ENCODE measurements at places on chromosomes 2 and 18.

- no peak for DNase-seq
These were observed 626.7 kb downstream of the BCL11A start for GRCh38 chr2:59926731-59927130.

GRCh38 chr2:53067056-53067455 is 700.5 kb upstream of the CHAC2 start:
- DNase-seq = no peak

DNA sequence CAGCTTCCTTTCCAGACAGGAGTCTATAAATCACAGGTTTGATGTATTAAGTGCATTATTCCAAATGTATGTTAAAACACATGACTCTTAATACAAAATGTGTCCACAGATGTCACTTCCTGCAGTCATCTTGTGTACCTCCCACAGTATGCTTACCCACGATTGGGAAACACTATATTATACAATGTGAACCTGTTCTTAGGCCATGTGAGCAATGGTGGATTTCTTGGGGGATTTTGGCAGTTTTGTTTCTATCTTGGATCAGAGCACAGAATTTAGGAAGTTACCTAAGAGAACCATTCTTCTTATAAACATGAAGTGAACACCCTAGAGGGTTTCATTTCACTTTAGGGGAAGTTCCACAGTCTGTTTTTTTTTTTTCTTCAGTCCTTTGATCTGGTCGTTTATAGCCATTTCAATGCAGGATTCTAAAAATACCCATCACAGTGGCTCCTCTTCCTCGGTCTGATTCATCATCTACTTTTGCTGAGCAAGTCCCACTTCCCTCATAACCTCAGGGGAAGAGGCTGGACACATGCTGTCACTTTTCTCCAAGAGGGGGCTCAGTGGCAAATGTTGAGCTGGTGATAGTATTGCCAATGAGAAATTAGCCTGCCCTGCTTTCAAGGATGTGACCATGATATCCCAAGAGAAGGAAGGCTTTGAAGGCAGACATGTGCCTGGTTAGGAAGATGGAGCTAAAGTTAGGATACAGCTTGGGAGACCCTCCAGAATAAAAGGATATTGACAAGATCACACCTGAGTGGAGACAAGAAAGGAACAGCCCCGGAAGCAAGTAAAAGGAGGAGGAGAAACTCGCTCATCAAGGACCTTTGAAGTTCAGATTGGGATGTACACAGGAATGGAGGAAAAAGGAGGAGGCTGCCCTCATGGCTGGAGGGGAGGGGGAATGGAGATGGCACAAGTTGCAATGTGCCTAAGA is 22.6 kb downstream of the PLEK start:
- DNase-seq = no peak

DNA sequence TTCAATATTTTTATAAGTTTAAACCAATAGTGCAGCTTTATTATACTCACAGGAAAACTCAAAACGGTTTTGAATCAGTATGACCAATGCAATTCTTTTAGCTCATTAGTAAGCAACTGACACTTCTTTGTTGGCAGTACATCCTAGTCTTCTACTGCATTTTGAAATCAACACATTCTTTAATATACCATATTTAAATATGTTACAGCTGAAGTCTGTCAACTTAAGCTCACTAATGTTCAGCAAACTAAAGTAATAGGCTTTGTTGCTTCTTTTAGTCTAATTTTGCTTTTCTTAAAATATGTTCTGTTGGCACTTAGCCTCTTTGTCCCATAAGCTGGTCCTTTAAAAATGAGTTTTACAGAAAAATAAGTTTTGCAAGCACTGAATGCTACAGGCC is 55.4 kb upstream of the CCBE1 start:
- DNase-seq = no peak

DNA sequence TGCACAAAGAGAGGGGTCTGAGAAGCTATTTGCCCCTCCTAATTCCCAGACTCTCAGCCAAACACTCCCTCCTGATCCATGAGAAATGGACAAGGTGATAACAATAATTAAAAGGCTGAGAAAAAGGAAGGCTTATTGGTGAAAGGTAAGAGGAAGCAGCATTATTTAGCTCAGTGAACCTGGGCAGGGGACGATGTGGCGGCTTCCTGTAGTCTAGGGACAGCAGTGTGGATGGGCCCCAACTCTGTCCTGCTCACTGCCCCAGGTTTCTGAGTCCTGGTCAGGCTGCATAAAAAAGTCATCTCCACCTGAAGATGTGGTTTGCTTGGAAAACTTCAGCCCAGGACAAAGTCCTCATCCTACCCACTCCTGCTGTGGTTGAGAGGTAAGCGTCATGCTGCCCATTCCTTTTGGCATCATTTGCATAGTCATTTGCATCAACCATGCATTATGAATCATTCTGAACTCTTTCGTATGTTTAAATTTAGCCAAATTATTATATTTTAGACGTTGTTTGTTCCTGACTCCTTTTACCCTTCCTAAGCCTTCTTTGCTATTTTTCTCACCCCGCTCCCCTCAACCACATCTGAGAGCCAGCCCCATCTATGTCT is 126.8 kb downstream of the CLIP4 start:
- DNase-seq = no peak

DNA sequence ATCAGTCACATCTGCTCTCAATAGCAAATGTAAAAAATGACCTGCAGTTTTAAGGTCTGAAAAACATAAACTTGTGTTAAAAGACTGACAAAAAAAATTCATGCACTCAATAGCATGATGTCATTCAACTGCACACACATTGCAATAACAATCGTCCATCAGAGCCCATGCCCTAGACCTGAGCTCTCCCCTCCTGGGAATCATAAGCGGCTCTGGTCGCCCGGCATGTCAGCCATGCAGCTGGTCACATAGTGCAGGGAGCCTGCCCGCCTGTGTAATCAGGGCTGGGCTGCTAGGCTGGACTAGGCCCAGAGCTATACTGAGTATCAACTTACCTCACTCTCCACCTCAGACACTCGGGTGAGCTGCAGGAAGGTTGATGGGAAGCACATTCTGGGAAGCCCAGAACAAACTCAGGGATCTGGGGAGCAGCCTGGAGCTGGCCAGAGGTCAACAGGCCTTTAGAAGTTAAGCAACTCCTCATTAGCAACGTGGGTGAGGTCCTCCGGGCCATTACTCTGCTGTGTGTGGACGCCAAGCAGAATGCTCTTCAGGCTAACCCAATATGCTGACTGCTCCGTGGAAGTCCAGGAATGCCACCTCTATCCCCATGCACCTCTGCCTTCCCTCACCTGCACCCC is 165.5 kb downstream of the TTC32 start:
- no peak for DNase-seq

GRCh38 chr18:58041633-58042032 is 2.4 kb upstream of the NEDD4L start:
- DNase-seq = no peak

GRCh38 chr2:201452058-201452921 is 750 bp downstream of the STRADB start:
- DNase-seq = no peak

DNA sequence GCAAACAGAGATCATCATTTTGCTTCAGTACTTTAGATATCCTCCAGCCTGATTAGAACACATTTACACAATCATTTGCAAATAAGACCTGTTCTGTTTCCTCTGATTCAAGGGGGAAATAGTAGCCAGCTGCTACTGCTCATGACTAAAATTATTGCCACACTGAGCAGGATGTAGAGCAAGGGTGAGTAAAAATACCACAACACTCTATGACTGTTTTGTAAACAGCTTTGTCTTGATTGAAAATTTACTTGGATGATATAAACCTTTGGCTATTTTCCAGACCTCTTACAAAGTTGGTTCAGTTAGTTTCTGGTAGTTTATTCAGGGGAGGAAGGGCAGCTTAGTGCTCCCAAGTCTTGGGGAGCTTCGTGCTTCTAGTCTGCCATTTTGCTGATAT is 286.4 kb upstream of the CNTNAP5 start:
- no peak for DNase-seq

DNA sequence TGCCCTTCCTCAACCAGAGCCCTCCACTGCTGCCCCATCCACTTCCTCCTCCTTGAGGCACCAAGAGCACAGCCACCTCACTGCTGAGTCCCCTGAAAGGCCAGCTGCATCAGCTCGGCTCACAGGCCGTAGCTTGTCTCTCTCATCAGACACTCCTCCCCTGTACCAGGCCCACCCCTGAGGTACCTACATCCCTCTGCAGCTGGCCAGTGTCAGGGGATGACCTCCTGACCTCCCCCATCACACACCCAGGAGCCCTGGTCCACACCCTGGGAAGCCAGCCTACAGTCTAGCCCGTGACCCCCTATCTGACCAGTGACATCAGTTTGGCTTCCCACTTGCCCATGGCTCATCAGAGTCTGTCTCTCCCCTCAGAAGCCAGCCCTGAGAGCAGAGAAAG is 205.6 kb downstream of the TNS1 start:
- no peak for DNase-seq

GRCh38 chr2:227348324-227348723 is 23.3 kb downstream of the MFF start:
- no peak for DNase-seq

- peak; percentile 78 for DNase-seq
These were observed 4.2 kb downstream of the HOXD11 start for GRCh38 chr2:176111309-176111663.

DNA sequence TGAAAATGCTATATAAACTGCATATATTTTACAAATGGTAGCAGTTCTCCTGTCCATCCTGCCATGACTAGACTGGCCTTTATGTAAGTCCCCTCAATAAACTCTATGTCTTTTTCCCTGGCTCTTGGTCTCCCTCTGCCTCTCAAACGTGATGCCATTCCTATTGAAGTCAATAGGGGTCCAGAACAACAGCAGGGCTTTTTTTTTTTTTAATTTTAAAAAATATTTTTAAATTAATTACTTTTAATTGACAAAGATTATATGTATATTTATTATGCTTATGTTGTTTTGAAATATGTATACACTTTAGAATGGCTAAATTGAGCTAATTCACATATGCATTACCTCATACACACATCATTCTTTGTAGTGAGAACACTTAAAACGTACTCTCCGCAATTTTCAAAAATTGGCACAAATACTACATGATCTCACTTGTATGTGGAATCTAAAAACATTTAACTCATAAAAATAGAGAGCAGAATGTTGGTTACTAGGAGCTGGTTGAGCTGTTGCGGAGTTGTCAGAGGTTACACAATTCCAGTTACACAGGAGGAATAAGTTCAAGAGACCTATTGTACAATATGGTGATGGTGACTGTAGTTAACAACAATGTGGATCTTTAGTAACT is 123.1 kb downstream of the LRRTM4 start:
- DNase-seq = no peak
